ENCODE measurements at places on chromosomes 1 and 21. TPM values are rescaled to one million over a fixed set of nuclear protein-coding genes. Genes with fewer than 3 reads are reported as not detected.

DNA sequence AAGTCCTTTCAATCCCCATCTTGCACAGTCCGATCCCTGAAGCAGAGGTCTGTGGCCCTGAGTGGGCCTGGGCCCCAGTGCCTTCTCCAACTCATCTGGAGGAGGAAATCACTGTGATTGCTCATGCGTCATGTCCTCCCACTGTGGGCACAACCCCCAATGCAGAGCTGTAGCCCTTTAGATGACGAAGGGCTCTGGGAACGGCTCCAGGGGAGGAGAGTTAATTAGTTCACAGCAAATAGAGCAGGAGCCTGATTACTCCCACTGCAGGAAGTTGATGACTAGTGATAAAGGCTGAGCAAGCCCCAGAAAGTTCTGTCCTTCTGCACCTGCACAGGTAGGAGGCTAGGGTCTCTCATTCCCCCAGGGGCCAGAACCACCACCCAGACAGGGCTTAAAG is 111.5 kb downstream of the CCDC185 start:
- DNase-seq: peak; percentile 31

DNA sequence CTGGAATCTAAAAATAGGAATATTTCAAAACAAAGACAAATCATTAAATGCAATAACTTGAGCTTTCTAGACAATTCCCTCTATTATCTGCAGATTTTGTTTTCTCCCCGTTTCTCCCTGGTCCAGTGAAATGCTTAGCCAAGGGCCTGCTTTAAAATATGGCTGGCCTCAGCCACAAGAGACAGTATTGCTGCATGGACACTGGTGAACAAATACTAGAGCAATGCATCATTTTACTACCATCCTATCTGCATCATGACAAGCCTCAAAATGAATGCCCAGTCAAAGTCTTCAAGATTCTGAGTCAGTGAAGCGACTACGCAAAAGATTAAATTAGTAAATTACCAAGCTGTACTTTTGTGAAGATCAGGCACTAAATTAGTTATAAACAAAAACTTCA is 80.5 kb downstream of the ENAH start:
- no peak for DNase-seq

GRCh38 chr1:198121056-198121826 is 35.6 kb upstream of the NEK7 start:
- DNase-seq: no peak

DNA sequence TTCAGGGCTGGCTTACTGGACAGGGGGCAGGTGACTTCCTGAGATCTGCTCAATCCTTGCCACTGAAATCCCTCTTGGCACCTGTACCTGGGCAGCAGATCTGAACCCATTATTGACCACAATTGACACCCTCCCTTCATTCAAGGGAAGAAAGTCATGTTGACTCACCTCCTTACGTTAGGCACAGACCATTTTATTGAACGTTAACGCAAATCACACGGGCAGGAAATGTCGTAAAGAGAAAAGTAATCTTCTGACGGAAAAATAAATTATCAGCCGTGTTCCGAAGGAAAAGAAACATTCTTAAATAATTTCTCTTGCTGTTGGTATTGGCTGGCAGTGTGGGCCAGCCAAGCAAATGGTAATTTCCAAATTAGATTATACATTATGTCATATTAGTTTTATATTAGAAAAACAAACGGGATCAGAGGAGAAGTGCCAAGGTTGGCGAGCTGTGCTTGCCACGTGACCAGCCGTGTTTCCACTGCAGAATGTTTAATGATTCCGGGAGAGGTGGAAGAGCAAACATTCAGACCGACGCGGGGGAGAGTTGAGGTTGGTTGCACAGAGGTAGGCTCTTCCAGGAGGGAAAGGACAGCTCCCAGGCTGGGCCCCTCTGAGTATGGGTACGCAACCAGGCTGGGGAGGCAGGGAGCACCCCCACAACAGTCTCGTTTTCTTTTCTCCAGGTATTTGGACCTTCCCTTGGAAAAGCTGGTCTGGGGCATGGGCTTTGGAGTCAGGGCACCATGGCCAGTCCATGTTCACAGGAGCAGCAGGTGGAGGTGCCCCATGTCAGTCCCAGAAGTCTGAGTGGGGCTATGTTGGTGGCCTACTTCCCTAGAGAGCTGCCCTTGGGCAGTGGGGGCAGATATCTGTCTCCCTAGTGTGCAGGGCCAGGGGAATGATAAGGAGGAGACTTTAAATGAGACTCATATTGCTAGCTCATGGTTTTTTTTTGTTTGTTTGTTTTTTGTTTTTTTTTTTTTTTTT is 121.1 kb downstream of the FOXD2 start:
- peak; percentile 75 for DNase-seq

DNA sequence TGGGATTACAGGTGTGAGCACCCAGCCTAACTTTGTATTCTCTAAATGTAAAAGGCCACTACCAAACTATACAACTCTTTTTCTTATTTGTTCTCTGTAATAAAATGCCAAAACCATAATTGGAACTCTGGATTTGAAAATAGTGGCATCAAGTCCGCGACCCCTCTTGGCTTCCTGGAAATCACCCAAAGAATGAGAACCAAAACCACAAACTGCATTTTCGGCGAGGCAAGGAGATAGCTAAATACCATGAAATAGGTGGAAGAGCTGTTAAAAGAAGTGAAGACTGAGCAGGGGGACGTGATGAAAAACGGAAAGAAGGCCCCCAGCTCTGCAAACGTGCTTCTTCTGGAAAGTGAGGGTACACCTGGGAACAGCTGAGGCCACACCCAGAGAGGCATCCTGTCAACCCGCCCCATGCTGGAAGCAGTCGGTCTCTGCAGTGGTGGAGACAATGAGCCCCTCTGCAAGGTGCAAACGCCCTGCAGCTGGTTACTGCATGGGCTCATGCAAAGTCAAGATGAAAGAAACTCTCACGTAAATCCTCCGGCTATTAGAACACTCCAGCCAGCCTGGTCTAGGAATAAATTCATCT is 22.5 kb downstream of the VPS26C start:
- DNase-seq: no peak

The KIF2C gene
- 30.8 TPM for polyA plus RNA-seq

GRCh38 chr1:193143285-193143684 is 21.5 kb downstream of the CDC73 start:
- DNase-seq: no peak

The HAPLN2 gene
- 0.67 TPM for polyA plus RNA-seq

DNA sequence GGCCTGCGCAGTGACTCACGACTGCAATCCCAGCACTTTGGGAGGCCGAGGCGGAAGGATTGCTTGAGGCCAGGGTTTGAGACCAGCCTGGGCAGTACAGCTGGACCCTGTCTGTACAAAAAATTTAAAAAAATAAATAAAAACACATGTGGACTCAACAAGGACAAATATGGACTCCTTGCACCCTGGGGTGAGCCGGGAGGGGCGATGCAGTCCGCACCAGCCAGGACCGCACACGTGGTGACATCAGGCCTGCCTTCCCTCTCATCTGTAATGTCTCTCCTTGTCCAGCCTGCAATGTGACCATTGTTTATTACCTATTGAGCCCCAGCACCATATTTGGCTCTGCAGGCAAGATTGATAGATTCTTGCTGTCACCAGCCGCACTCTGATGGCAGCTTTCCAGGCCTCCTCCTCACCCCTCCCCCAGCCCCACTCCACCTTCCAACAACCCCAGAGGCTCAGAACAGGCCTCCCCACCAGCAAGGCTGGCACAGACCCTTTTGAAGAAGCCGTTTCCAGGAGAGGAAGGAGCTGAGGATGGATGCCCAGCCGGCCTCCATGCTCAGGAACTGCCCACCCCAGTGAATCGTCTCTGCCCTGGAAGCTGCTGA is 55.2 kb downstream of the IRF2BP2 start:
- DNase-seq: no peak

GRCh38 chr1:47924270-47925048 is 72.7 kb downstream of the TRABD2B start:
- DNase-seq: no peak

- DNase-seq: no peak
Measured at GRCh38 chr1:228920831-228921230, 185.6 kb downstream of the RHOU start.

- DNase-seq: no peak
Measured at GRCh38 chr1:46575300-46575699, 23.9 kb upstream of the KNCN start.

DNA sequence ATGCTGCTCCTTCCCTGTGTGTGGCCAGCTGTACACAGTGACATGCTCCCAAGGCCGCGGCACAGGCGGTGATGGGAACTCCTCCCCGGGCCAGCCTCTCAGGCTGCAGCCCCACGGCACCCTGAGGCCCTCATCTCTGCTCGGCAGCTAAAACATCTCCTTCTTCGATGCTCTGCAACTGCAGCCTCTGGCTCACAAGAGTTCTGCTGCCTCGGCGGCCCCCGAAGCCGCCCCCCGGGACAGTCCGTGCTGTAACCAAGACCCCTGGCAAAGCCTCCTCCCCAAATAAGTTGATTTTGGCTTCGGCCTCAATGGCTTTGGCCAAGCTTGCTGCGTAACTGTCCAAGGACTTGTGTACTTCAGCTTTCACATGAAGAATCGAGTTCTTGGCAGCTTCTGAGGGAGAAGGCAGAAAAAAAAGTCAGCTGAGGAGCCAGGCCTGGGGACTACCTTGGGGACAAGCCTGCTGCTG is 51.3 kb downstream of the GPR161 start:
- no peak for DNase-seq

GRCh38 chr1:107327446-107327845 is 186.6 kb downstream of the NTNG1 start:
- DNase-seq: no peak

DNA sequence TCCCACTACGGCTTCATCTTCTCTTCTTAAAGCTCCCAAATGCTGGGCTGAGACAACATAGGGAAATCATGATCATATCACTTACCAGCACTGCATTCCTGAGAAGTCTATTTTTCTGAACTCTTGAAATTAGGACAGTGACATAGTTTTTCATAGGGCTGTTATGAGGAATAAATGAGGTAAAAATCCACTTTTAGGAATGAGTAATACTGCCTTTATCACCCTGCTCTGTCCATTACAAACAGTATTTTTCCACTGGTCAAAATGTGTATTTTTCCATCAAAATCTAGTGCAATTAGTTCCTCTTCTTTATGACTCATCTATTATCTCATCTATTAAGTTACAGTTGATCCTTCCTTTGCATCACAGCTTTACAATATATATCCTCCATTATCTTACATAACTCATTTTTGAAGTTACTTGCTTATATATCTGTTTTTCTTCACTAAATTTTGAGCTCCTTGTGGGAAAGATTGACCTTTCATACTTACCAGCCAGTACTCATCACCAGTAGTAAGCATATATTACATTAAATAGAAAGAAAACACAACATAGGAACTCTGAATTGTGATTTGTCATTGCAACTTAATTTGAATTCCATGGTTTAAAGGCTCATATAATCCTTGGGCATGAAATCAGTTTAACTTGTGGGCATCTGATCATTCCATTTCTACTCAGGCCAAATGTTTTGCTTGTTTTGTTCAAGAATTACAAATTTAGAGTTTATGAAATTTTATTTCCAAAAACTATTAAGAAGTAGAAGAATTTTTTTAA is 37.1 kb downstream of the PRRX1 start:
- DNase-seq: no peak

- DNase-seq: no peak
Measured at GRCh38 chr1:117077267-117077666, 17.1 kb downstream of the TTF2 start.

DNA sequence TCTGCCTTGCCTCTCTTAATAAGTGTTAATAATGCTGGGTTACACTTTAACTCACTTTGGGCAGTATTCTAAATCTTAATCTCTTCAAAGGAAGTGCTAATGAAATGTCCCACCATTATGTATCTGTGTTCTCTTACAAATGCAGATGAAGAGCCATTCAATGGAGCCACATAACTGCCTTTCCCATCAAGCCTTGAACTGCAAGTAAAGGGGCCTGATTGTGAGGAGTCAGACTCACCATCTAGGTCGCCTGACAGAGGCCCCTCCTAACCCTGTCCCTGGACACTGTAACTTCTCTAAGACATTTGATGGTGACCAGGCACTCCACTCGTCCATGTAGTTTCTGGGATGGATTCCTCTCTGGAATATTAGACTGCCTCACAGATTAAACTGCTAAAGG is 329.4 kb downstream of the KIF26B start:
- no peak for DNase-seq

The NBPF4 gene
- polyA plus RNA-seq: not detected

DNA sequence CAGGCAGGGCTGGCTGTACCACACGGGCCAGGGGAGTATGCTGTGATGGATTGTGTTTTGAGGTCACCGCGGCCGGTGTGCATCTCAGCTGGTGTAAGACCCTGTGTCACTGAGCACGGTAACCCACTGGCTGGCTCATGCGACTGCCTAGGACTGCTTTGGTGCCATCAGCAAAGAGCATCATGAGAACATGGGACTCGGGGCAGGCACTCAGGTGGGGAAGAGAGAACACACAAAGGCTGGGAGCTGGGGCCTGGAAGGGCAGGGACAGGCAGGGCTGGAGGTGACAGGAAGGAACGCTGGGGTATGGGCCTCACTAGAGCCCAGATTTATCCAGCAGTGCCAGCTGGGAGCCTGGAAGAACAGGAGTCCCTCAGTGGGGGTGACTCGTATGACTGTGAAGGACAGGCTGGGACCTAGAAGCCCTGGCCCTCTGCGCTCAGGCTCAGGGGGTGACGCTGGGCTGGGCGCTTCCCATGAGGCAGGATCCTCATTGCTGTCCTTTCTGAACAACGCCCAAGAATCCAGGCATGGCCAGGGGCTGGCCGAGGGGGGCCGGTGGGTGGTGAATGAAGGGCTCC is 210.4 kb upstream of the VAMP3 start:
- no peak for DNase-seq

Data from renal cortex interstitium (tissue), 15 donors.